ENCODE measurements at places on chromosomes 1 and 21.

- no peak for DNase-seq
Measured at GRCh38 chr1:14615549-14616218, 17.2 kb downstream of the KAZN start.

DNA sequence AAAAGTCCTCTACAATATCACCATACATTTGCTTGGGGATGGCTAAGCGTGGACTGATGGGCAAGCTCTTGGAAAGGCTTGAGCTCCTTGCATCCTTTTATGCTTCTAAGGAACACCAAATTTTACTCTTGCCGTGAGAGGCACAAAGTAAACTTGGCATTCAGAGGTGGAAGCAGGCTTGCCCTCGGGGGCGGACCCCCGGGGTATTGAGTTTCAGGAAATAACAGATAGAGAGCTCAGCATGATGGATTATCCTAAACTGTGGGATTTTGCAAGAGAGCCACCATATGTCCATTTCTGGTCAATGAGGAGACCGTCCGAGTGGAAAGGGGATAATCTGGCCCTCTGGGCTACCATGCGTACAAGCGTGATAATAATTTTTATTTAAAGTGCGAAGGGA is 14.0 kb downstream of the IFI16 start:
- DNase-seq, result no peak

DNA sequence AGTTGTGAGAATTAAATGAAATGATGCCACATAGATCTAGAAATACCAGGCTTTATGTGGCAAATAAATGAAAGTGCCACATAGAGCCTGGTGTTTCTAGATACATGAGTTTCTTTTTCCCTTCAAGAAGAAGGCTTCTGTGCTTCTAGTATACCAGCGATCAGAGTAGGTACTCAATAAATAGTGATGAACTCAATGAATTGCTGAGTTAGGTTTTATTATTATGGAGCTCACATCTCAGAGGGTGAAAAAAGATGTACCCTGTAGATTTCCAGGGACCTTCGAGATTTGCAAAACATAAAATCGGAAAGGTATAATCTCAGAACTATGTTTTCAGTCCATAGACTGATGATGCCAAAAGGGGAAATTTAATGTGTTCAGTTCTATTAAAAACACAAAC is 2.3 kb upstream of the CLSTN1 start:
- DNase-seq, result no peak

DNA sequence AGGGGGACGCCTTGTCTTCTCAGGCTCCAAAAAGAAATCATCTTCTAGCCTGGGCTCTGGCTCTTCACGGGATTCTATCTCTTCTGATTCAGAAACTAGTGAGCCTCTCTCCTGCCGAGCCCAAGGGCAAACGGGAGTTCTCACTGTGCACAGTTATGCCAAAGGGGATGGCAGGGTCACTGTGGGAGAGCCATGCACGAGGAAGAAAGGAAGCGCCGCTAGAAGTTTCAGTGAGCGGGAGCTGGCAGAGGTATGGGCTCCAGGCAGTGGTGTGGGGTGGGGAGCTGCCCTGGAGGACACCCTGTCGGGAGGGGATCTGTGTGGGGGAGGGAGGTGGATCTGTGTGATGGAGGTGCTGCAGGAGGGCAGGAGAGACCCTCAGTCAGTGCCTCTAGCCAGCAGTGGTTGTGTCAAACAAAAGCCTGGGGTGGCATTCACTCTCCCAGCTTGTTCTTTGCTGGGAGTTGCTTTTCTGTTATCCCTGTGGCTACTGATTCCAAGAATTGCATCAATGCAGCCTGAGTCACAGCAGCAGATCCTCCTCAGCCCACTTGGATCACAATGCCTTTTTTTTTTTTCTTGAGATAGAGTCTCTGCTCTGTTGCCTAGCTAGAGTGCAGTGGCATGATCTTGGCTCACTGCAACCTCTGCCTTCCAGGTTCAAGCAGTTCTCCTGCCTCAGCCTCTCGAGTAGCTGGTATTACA is 21.8 kb downstream of the KDM4A start:
- no peak for DNase-seq

GRCh38 chr1:26158271-26158907 is 490 bp upstream of the FAM110D start:
- DNase-seq, result no peak

GRCh38 chr1:208303743-208304712 is 59.8 kb upstream of the PLXNA2 start:
- no peak for DNase-seq

GRCh38 chr21:39648879-39649278 is 36.1 kb downstream of the B3GALT5 start:
- no peak for DNase-seq

GRCh38 chr21:44759628-44760285 is 41.9 kb downstream of the UBE2G2 start:
- DNase-seq, result no peak

DNA sequence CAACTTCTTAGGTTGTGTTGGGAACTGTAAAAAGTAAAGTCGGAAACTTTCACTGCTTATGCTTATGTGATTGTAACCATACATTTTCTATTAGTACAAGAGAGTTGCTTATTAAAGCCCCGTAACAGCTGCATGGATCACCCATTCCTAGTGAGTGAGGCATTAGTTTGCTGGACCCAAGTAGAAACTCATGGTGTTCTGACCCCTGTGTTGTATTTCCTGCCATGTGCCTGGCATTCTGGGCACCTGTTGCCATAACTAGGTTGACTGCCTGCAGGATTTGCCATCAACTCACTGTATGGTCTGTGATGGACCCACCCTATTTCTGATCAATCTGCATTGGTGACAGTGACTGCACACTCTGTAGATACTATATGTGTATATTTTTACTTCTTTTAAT is 173.0 kb downstream of the PGBD5 start:
- no peak for DNase-seq

DNA sequence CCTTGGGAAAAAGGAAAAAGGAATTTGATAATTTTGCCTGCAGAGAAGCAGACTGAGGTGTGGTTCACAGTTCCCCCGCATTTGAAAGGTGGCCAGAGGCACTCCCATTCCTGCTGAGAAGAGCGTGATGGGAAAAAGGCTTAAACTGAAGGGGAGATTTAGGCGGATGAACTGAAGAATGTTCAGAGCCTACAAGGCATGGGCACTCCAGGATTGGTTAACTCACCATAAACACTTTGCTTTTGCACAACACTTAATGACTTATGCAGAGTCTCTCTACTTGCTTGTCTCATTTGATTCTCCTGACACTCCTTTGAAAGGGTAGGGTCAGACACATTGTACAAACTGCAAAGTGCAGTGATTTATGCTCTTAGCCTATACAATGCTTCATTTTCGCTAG is 119.6 kb upstream of the RUNX1 start:
- no peak for DNase-seq

- DNase-seq, result no peak
Measured at GRCh38 chr1:63618011-63618410, 24.8 kb downstream of the PGM1 start.

DNA sequence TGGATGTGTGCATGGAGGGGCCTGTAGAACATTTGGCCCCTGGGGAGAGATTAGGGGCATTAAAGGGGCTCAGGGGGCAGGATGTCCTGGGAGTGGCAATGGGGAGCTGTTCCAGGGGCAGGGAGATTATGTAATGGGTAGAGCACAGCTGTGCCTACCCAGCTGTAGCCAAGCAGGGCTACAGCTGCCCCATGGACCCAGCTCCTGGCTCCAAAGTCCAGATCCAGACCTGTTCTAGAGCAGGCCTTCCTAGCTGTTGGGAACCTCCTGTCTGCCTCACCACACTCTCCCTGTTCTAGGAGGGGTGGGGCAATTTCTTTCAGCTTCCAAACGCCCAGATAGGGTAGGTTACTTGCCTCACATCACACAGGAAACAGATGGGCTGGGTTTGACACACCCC is 5.6 kb downstream of the RPS6KA1 start:
- no peak for DNase-seq

DNA sequence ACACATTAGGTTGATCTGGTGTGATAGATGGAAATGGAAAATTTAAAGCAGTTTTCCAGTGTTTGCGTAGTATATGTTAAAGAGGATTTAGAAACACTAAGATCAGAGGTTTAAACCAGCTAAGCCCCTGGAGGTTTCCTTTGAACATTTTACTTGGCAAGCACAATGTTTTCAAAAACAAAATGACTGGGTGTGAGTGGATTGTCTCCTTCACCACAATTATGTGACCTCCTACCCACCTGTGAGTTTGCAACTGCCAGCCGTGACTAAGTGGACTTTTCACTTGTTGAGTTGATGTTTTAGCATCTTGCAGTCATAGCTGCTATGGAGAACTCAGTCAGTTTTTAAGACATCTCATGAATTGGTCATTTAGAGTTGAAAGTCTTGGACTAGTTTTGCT is 4.7 kb downstream of the CCDC190 start:
- no peak for DNase-seq

DNA sequence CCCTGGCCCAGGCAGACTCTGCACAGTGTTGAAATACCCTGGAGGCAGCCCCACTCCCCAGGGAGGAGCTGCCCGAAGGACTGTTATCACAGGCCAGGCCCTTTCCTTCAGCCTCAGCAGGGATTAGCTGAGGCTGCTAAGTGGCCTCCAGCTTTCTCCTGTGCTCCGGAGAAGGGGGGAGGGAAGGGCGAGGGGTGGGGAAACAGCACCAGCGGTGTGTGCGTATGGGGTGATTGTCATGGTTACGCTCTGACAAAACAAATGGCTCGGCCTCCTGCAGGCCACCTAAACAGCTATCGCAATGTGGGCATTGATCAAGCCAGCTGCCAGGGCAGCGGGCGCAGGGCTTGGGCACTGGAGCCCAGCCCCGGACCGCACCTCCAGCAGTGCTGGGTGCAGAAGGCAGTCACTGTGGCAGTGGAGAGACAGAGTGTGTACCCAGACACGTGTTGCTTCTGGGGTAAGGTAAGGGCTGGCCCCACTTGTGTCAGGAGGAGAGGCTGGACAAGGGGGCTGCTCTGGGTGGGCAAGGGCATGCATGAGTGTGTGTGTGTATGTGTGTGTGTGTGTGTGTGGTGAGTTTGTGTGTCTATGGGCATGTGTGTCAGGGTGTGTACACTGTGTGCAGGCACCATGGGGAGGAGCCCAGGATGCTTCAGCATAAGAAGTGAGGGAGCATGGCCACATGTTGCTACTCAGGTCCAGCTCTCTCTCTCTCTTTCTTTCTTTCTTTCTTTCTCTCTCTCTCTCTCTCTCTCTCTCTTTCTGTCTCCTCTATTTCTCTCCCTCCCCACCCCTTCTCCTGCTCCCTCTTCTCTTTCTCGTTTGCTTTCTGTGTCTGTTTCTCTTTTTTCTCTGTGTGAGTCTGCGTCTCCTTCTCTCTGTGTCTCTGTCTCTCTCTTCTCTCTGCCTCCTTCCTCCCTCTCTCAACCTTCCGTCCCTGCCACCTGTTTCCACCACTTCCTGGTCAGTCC is at the start of gene VWA5B1:
TSS of gene VWA5B1 (plus strand) at position 252 of the 974 bp plus-strand sequence. CDS start 19,727 bp downstream, outside the sequence.
- DNase-seq, result no peak

GRCh38 chr1:151311011-151311410 is 16.2 kb downstream of the PI4KB start:
- no peak for DNase-seq

Data from T-helper 2 cell (primary cell).